T-helper 9 cell (primary cell): ENCODE measurements at places on chromosomes 7 and 10.

- DNase-seq: no peak
These were observed 8.9 kb downstream of the DLX6 start for GRCh38 chr7:97014145-97014750.

GRCh38 chr10:20890491-20891337 lies 6.4 kb downstream of the NEBL start:
- DNase-seq: no peak

GRCh38 chr7:26629696-26630095 lies 234.7 kb downstream of the SKAP2 start:
- DNase-seq: no peak

GRCh38 chr7:124720195-124720594 lies 45.4 kb downstream of the GPR37 start:
- no peak for DNase-seq

DNA sequence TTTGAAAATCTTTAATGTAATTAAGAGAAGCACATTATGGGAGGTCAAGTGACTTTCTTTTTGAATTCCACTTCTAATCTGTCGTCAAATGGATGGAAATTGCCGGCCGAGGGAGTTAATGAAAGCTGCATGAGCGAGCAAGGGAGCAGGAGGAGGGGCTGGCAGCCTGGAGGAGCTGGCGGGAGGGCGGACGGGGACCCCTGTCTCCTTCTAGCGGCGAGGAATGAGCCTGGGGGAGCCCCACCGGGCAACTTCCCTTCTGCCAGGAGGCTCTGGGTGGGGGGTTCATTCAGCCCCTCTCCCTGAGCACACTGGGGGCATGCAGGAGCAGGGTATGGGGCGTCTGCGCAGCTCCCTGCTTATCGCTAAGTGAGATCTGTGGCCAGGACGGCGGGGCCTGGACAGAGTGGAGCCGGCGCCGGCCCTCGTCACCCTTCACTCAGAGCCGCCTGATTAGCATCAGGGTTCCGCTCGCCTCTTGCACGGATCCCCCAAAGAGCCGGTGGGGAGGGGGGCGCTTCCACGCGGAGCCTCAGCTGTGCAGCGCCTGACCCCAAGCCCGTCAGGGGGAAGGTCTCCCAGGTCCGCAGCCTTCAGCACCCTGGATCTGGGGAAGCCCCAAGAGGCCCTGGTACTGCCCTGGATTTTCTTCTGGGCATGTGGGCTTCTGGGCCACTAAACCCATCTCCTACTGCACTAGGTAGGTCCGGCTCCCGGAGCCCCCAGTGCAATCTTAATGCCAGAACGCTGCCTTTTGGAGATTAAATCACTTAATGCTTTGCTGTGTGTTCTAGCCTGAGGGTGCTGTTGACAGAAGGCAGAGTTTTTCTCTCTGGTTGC lies 680.8 kb downstream of the LRMDA start:
- DNase-seq: no peak

GRCh38 chr7:158263110-158263963 lies 324.3 kb downstream of the PTPRN2 start:
- DNase-seq: no peak

DNA sequence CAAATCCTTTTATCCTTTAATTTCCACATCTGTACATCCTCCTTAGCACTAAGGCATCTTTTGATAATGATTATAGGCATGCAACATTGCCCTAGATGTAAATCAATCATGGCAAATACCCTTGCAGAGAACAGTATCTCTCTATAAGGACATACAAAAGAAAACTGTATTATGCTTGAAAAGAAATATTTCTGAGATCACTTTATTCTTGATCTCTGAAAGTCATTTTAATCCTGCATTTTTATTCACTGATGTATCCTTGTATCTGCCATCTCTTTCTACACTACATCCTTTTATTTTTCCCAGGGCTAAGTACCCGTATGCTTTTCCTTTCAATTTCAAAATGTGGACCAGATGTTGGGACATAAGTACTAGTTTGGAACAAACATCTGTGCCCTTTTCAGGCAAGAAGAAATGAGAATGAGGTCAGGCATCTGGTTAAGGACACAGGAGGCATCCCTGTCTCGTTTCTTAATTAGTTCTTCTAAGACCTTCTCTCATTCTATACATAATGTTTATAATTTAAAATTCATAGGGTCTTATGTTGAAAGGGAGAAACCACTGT lies 338.6 kb downstream of the CNTNAP2 start:
- DNase-seq: no peak

- DNase-seq: no peak
These were observed 81.9 kb upstream of the DUSP5 start for GRCh38 chr10:110415809-110416208.

- peak; percentile 23 for DNase-seq
These were observed 1.8 kb downstream of the RP9 start for GRCh38 chr7:33107136-33108066.

DNA sequence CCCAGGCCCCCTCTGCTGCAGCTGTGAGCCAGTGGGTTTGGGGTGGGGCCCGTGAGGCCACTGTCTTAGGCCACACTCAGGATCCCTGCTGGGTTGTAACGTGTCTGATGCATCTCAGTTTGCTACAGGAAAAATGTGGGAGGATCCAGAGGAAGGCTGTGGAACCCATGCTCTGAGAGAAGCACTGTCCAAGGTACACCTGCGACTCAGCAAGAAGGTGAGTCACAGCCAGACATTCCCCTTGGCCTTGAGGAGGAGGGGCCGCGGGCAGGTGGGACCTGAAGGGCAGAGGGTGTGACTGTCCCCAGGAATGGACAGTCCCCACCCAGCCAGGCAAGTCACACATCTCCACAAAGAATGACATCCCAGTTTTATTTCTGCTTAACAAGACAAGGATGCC lies 27.8 kb upstream of the C10orf120 start:
- no peak for DNase-seq

- peak; percentile 4 for DNase-seq
These were observed 30.3 kb upstream of the LSM8 start for GRCh38 chr7:118153551-118154177.

DNA sequence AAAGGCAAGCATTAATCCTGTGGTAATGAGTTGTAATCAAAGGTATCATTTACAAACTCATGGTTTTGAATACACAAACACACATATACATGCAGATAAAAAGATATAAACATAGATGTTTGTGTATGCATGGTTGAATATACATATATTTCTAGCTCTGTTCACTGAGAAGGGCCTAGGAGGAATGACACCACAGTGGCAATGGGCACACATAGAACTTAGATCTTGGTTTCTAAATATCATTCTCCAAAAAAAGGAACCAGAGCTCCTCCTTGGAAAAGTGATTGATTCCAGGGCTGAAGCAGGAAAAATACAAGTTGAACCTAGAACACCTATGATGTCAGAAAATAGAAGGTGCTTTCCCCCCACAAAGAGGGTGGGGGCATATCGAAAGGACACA lies 6.9 kb downstream of the CUL2 start:
- no peak for DNase-seq

DNA sequence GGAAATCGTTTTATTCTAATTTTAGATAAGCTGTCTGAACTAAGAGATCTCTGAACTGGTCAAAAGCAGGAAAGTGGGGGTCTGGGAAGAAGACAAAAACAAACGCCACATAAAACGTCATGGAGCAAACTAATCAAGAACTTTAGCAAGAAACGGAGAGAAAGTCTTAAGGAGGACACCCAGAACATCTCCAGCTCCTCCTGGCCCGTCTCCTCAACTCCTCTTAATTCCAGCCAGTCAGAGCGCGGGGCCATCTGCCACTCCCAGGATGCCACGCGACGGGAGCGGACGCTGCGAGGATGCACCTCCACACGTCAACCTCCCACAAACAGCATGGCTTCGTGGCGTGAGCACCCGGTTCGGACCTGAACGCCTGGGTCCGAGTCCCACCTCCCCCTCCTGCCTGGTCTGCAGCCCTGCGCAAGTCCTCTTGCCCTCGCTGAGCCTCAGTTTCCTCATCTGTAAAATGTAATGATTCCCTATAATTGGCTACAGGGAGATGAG lies 598 bp downstream of the MMS19 start:
- peak; percentile 60 for DNase-seq

DNA sequence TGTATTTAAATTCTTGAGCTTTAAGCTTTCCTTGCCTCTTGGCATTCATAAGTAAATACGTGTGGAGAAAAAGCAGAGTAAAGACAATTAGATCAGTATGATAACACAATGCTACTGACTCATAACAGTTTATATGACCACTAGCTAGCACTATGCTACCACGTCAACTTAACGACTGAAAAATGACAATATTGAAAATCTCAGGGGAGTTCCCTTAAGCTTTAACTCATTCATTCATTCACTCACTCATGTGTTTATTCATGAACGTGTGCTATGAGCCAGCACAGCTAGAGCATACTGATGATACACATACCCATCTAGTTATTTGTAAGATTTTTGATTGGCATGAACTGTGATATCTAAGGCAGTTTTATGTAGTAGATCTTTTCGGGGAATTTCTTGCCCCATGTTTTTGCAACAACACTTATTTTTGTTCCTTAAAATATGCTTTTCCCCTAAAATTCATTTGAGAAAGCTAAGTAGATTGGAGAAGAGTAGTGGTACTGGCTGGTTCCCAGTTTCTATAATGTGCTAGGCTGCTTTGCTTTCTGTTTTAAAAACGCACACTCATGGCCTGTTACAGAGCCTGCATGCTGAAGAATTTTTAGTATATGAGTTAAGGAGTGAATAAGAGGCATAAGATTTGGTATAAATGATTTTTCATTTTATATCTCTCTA lies 57.4 kb upstream of the ACBD5 start:
- DNase-seq: no peak

DNA sequence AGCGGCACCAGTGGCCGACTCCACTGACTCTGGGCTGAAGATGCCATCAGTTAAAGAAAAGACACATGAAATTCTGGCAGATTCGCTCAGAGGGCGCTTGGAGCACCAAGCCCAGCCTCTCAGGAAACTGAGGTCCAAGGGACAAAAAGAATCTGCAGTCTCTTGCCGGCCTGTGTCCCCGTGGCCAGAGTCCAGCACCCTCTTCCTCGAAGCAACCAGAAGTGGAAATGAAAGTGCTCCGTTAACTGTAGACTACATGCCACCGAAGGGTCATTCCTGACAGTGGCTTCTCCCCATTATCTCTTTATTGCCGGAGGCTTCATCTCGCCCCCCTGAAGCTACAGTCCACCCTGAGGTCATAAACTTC lies 1.0 kb upstream of the CHST15 start:
- no peak for DNase-seq

- DNase-seq: no peak
These were observed 11.5 kb upstream of the NFKB2 start for GRCh38 chr10:102384053-102384452.

DNA sequence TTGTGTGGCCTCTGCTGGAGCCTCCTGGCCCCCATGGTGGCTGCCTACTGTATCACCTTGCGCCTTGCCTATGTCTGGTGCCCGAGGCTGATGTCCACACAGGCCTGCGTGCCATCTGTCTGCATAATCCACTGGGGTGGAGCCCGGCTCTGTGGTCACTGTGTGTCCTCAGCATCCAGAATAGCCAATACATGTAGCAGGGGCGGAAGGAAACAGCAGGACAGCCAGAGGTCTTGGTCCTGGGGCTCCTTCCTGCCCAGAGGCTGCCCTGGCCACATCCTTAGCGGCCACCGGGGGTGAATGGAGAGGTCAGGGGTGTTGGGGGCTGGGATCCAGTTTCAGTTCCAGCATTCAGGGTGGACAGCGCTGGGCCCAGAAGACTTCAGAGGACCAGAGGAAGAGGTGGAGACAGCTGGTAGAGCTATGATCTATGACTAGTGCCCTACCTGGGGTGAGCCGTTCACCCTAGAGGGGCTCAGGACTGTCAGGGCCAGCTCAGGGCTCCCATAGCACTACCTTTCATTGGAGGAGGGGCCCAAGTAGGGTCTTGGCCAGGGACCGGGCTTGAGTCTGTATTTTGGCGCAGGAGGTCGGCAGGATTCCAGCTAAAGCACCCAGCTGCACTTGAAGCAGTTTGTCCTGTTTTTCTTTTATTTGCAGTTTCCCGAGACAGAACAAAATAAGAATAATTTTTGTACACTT lies 15.9 kb downstream of the YKT6 start:
- no peak for DNase-seq

GRCh38 chr10:43093423-43094076 lies 16.7 kb downstream of the RET start:
- DNase-seq: no peak

GRCh38 chr7:39909526-39909925 lies 40.5 kb upstream of the CDK13 start:
- no peak for DNase-seq

GRCh38 chr10:67788028-67788886 lies 49.7 kb downstream of the DNAJC12 start:
- DNase-seq: peak; percentile 67

GRCh38 chr7:101125989-101126650 lies 784 bp upstream of the SERPINE1 start:
- DNase-seq: no peak

GRCh38 chr7:1121886-1122831 lies 34.2 kb downstream of the GPER1 start:
- no peak for DNase-seq

- DNase-seq: no peak
These were observed 36.0 kb upstream of the PIK3AP1 start for GRCh38 chr10:96756111-96756903.

DNA sequence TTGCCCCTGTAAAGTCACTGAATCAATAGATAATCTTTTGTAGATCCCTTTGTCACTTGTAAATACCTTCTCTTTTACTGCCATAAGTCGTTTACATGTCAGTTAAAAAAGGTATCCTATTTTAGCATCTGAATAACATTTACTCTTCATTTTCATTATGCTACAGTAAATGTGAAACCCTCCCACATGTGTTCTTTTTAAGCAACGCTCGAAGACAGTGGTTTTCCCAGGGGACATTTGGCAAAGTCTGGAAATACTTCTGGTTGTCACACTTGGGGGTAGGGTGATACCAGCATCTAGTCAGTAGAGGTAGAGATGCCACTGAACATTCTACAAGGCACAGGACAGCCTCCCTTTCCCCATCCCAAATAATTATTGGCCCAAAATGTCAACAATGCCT lies 23.7 kb downstream of the ATAD1 start:
- no peak for DNase-seq
